Fibroblast of the aortic adventitia (primary cell): ENCODE measurements at places on chromosomes 13 and 19. TPM values are rescaled to one million over a fixed set of nuclear protein-coding genes. Genes with fewer than 3 reads are reported as not detected.

LILRB3 gene
- total RNA-seq, result not detected in 2 replicates

TBXA2R gene
- 0.49 and 5.0 TPM in 2 replicates for total RNA-seq

ZNF71 gene
- total RNA-seq, result 2.4 and 6.3 TPM in 2 replicates

GPR4 gene
- 0.16 TPM in 1 of 2 replicates, not detected in the other for total RNA-seq

PTGIR gene
- total RNA-seq, result 11.4 and 23.2 TPM in 2 replicates

LMTK3 gene
- total RNA-seq, result not detected in 2 replicates

CEBPA gene
- 0.18 TPM in 1 of 2 replicates, not detected in the other for total RNA-seq

STOML3 gene
- not detected in 2 replicates for total RNA-seq

NLRP5 gene
- not detected in 2 replicates for total RNA-seq

SHISA7 gene
- not detected in 2 replicates for total RNA-seq

PGPEP1 gene
- 9.6 and 27.2 TPM in 2 replicates for total RNA-seq

SHKBP1 gene
- total RNA-seq, result 5.7 and 24.9 TPM in 2 replicates

OR4F17 gene
- total RNA-seq, result not detected in 2 replicates

ERICH6B gene
- total RNA-seq, result not detected in 2 replicates
